Uterus (tissue), 4 donors: ENCODE measurements at places on chromosomes 12 and 14.

DNA sequence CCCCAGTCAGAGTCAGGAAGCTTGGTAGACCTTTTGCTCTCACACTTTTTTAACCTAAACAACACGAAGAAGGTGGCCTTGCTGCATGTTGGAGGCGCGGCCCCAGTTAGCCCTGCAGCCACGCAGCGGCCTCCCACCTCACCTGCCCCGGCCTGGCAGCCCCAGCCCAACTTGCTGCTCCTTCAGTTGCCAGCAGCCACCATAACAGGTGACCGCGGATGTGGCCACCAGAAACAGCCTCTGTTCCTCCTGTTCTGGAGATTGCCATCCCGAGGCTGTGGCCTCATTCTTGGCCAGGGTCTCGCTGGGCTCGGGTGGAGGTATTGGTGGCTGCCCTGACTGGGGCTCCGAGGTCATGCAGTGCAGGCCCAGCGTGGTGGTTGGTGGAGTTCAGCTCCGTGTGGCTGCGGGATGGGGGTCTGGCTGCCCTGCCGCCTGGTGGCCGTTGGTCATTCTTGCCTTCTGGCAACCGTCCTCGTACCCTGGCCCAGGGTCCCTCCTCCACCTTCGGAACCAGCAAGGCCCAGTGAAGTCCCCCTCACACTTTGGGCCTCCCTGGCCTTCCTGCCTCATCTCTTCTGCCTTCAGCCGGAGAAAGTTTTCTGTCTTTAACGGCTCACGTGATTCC, 20.7 kb upstream of the TEX22 start:
- no peak overlapping the region for H3K4me3 ChIP-seq
- H3K36me3 ChIP-seq, result no peaks in the 10 kb centered on the region
- no peak for DNase-seq
- no peaks in the 10 kb centered on the region for H3K27me3 ChIP-seq

DNA sequence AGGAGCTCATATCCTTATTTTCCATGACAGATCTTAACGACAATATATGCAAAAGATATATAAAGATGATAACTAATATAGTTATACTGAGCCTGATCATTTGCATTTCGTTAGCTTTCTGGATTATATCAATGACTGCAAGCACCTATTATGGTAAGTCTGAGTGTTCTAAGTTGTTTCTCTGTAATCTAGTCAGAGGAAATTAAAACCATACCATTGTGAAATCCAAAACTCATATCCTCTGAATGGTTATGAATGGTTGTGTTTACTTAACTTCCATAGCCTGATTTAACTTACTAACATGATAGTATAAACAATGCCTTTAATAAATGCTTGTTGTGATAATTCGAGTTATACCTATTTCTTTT, 760 bp downstream of the TMEM19 start:
- peak overlapping the region; percentile 91 for H3K27ac ChIP-seq
- no peak for DNase-seq
- H3K36me3 ChIP-seq, result no peaks in the 10 kb centered on the region
- peak overlapping the region; percentile 81 for H3K4me3 ChIP-seq
- no peaks in the 10 kb centered on the region for H3K27me3 ChIP-seq
- H3K4me1 ChIP-seq, result no peaks in the 10 kb centered on the region

GRCh38 chr12:6189028-6189427, 11.2 kb upstream of the CD9 start:
- H3K27me3 ChIP-seq, result no peaks in the 10 kb centered on the region
- no peak overlapping the region for H3K4me3 ChIP-seq
- no peaks in the 10 kb centered on the region for H3K4me1 ChIP-seq
- DNase-seq, result no peak
- H3K36me3 ChIP-seq, result no peaks in the 10 kb centered on the region

DNA sequence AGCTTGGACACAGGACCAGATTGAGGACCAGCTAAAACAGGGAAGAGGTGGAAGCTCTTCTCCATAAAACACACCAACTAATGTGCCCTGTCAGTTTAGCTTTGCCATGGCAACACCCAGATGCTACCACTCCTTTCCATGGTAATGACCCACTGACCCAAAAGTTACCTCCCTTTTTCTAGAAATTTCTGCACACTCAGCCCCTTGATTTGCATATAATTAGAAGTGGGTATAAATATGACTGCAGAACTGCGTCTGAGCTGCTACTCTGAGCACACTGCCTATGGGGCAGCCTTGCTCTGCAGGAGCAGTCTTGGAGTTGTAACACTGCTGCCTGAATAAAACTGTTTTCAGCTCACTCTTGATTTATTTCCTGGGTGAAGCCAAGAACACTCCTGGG, 3.2 kb upstream of the TDG start:
- H3K36me3 ChIP-seq, result no peaks in the 10 kb centered on the region
- no peak for DNase-seq
- H3K27me3 ChIP-seq, result no peaks in the 10 kb centered on the region

GRCh38 chr12:50597200-50598195, 92.7 kb downstream of the DIP2B start:
- peak; percentile 44 for DNase-seq
- H3K36me3 ChIP-seq, result no peaks in the 10 kb centered on the region
- no peaks in the 10 kb centered on the region for H3K4me1 ChIP-seq
- H3K4me3 ChIP-seq, result no peak overlapping the region

GRCh38 chr12:49212572-49212971, 23.7 kb upstream of the TUBA1A start:
- no peak overlapping the region for H3K4me3 ChIP-seq
- H3K27ac ChIP-seq, result no peak overlapping the region
- DNase-seq, result peak; percentile 10
- H3K4me1 ChIP-seq, result peaks cover 4% of the 10 kb centered on the region
- H3K27me3 ChIP-seq, result no peaks in the 10 kb centered on the region

- no peak overlapping the region for H3K27ac ChIP-seq
- no peak for DNase-seq
- H3K4me1 ChIP-seq, result no peaks in the 10 kb centered on the region
- H3K4me3 ChIP-seq, result no peak overlapping the region
Measured at GRCh38 chr14:91464615-91465205, 45.4 kb downstream of the PPP4R3A start.
